ENCODE measurements at places on chromosomes 12 and 14. TPM values are rescaled to one million over a fixed set of nuclear protein-coding genes. Genes with fewer than 3 reads are reported as not detected.

- no peak for DNase-seq
- no peak overlapping the region for H3K4me3 ChIP-seq
- H3K4me1 ChIP-seq: peaks cover 13% of the 10 kb centered on the region
- H3K36me3 ChIP-seq: no peaks in the 10 kb centered on the region
Measured at GRCh38 chr12:92444763-92445162, 258.0 kb upstream of the PLEKHG7 start.

GRCh38 chr12:11698729-11699128 is 49.3 kb downstream of the ETV6 start:
- H3K4me3 ChIP-seq: no peak overlapping the region
- no peaks in the 10 kb centered on the region for H3K36me3 ChIP-seq
- DNase-seq: no peak
- peaks cover 45% of the 10 kb centered on the region for H3K4me1 ChIP-seq

DNA sequence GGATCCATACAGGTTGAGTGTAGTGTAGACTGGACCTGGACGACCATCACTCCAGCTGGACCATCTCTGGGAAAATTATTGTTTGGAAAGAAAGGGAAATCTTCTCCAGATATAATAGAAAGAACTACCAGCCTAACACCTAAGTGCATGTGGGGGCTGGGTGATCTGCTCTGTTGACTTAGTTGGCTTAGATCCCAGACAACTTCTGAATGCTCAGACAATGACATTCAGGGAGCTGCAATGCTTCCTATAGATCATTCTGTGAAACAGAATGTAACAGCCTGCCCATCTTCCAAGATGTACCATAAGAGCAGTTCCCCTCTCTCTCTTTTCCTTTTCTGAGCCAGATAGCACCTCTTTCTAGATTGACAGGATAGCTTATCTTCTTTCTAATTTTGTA is 572.8 kb upstream of the STXBP6 start:
- no peak for DNase-seq
- no peak overlapping the region for H3K27ac ChIP-seq
- no peaks in the 10 kb centered on the region for H3K4me1 ChIP-seq
- H3K36me3 ChIP-seq: no peaks in the 10 kb centered on the region
- H3K27me3 ChIP-seq: no peaks in the 10 kb centered on the region

DNA sequence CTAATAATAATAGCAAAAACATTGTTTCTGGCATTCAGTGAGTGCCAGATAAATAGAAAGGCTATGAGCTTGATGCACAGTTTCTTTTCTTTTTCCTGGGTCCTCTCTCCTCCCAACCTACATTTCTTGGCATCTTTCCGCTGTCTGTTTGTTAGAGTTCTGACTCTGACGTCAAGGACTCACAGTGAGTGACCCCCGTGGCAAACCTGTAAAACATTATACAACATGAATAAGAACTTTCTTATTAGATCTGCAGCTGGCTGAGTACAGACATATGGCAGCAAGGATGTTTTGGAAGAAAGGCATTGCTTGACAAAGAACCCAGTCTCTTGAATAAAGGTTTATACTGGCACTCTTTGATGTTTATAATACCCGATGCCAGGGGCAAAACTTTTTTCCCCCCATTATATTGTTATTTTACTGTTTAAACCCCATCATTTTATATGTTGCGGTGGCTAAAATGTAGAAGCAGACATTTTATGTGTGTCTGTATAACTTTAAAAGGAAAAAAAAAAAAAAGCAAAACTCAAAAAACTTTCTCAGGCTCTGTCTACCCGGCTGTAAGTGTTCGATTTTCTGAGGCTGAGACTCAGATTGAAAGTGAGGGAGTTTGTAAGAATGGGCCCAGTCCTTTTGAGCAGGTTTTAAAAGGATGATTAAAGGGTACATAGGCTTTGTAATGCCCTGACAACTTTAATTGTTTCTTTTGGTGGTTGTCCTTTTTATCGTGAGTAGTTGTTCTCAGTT is 159.3 kb downstream of the PDE3A start:
- H3K4me3 ChIP-seq: no peak overlapping the region
- no peak for DNase-seq
- no peaks in the 10 kb centered on the region for H3K36me3 ChIP-seq
- H3K27me3 ChIP-seq: no peaks in the 10 kb centered on the region
- no peaks in the 10 kb centered on the region for H3K4me1 ChIP-seq
- no peak overlapping the region for H3K27ac ChIP-seq

DNA sequence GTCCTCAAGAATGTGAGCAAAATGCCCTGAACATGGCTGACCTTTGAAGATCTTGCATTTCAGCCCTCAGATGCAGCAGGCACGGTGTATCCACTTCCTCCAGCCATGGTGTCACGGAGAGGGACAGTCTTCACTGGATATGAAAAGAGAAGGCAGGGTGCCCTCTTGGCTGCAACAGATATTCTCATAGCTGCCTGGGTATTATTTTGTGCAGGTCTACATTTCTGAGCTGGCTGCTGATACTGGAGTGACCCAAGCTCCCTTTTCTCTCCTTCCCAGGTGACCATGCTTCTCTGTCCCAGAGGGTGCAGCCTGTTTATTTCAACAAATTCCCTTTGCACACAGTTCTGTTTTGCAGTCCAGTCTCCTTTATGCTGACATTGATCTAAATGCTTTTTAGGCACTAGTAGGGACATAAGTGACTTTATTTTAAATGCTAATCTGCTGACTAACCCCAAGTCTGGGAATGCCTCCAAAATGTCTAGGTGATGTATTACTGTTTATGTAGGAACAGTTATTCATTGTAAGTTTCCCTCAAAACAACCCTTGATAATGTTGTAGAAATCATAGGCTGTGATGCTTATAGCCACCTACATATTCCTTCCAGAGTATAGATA is 17.4 kb upstream of the PYGL start:
- no peak for DNase-seq
- H3K4me1 ChIP-seq: peaks cover 5% of the 10 kb centered on the region
- no peaks in the 10 kb centered on the region for H3K36me3 ChIP-seq
- H3K4me3 ChIP-seq: no peak overlapping the region
- no peak overlapping the region for H3K27ac ChIP-seq

PZP gene
- 0.25 TPM for total RNA-seq

DNA sequence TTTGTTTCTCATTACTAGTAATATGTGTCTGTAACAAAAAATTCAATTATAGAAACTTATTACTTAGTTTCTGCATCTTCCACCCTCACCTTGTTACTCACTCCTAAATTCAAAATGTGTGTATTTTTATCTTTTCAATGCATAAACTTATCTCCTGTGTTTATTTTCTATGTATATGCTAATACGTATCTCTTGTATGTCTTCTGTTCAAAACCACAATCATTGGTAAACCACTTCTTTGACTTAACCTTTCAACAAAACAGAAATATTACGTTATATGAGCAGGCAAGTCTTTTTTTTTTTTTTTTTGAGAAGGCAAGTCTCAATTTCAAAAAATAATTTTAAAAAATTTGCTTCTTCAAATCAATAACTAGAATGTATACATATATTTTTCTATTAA is 39.2 kb upstream of the RPH3A start:
- no peaks in the 10 kb centered on the region for H3K4me1 ChIP-seq
- no peak for DNase-seq
- no peak overlapping the region for H3K27ac ChIP-seq
- H3K27me3 ChIP-seq: no peaks in the 10 kb centered on the region
- H3K4me3 ChIP-seq: no peak overlapping the region

DNA sequence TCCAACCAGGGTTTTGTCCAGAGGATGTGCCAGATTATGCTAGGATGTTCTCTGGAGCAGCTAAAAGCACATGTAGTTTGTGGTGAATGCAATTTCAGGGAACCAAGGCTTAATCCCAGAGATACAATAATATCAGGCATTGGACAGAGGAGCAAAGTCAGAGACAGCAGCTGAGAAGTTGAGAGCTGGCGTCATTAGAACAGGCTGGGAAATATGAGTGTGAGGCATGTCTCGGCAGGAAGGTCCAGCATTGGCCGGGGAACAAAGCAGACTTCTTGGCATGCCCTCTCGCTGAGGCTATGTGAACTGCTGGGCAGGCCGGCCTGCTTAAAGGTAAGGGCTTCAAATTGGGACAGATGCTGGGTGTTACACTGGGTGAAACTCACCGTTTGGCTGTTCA is 125.4 kb downstream of the CAND1 start:
- peaks cover 39% of the 10 kb centered on the region for H3K4me1 ChIP-seq
- peak; percentile 87 for DNase-seq
- no peaks in the 10 kb centered on the region for H3K36me3 ChIP-seq
- H3K27me3 ChIP-seq: no peaks in the 10 kb centered on the region
- H3K27ac ChIP-seq: peak overlapping the region; percentile 76

DNA sequence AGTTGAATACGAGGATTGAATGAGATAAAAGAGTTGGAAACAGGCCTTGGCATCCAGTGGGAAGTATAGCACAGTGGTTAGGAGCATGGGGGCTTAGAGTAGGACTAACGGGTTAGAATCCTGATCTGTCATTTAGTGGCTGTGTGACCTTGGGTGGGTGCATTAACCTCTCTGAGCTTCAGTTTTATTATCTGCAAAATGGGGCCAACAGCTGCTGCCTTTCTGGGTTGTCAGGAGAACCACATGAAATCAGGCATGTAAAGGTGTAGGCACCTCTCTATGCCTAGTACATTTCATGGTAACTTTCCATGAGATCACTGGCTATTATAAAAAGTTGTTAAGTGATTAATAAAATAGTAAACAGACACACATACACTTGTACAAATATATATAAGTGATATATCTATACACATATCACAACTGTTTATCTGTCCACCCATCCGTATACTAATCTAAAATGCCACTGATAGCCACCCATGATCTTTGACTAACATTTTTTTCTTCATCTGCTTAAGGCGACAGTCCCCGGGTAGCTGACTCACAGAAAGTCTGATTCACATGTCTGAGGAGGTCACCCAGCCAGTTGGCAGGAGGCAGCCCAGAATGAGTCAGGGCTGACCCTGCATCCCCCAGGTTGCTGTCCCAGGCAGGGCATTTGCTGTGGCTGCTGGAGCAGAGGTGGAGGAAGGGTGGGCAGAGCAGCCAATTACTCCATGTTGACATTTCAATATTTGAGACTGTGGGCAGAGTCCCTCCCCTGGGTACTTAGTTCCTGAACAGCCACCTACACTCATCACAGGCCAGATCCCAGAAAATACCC is 125.6 kb upstream of the NOS1 start:
- H3K4me3 ChIP-seq: no peak overlapping the region
- no peaks in the 10 kb centered on the region for H3K36me3 ChIP-seq
- H3K27me3 ChIP-seq: no peaks in the 10 kb centered on the region
- peaks cover 18% of the 10 kb centered on the region for H3K4me1 ChIP-seq
- peak overlapping the region; percentile 69 for H3K27ac ChIP-seq

MIPOL1 gene
- 5.5 TPM for total RNA-seq

- peaks cover 39% of the 10 kb centered on the region for H3K36me3 ChIP-seq
- no peak overlapping the region for H3K27ac ChIP-seq
- peaks cover 5% of the 10 kb centered on the region for H3K4me1 ChIP-seq
- H3K4me3 ChIP-seq: no peak overlapping the region
- DNase-seq: no peak
Measured at GRCh38 chr12:2941524-2941923, 17.7 kb upstream of the TEAD4 start.

SELPLG gene
- 1.5 TPM for total RNA-seq

DNA sequence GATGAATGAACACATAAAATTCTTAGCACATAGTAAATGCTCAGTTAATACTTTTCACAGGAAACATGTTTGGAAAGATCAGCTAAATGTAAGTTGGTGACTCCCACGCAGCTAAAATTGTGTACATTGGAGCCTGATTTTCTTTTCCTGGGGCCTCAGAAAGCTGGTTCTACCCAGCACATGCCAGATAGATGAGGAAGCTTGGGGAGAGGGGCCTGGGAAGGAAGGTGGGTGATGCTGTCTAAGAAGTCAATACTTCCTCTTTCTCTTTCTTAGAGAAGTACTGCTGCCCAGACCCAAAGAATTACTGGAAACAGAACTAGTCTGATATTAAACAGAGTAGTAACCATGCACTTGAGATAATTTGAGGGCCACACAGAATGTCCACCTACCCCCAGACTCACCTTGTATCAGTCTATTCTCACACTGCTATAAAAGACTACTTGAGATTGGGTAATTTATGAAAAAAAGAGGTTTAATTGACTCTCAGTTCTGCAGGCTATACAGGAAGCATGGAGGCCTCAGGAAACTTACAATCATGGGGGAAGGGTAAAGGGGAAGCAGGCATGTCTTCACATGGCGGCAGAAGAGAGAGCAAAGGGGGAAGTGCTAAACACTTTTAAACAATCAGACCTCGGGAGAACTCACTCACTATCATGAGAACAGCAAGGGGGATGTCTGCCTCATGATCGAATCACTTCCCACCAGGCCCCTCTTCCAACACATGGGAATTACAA is 123.3 kb upstream of the MED13L start:
- no peak for DNase-seq
- H3K27ac ChIP-seq: no peak overlapping the region
- H3K27me3 ChIP-seq: no peaks in the 10 kb centered on the region
- H3K4me3 ChIP-seq: no peak overlapping the region

TAS2R7 gene
- total RNA-seq: not detected

TECPR2 gene
- 16.4 TPM for total RNA-seq

All from psoas muscle (tissue), 8 donors.